ENCODE measurements at places on chromosomes 11 and 22. TPM values are rescaled to one million over a fixed set of nuclear protein-coding genes. Genes with fewer than 3 reads are reported as not detected.

DNA sequence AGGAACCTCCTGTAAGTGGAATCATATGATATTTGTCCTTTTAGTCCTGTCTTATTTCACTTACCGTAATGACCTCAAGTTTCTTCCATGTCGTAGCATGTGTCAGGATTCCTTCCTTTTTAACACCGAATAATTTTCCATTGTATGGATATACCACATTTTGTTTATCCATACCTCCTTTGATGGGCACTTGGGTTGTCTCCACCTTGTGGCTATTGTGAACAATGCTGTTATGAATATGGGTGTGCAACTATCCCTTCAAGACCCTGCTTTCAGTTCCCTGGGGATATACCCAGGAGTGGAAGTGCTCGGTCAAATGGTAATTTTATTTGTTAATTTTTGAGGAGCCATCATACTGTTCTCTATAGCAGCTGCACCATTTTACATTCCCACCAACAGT lies 244.9 kb upstream of the BLID start:
- H3K27ac ChIP-seq, result no peak overlapping the region
- no peak for DNase-seq
- H3K4me1 ChIP-seq, result peaks cover 5% of the 10 kb centered on the region
- H3K4me3 ChIP-seq, result no peak overlapping the region

GRCh38 chr11:75797116-75797515 lies 17.9 kb upstream of the UVRAG start:
- H3K4me3 ChIP-seq, result no peak overlapping the region
- H3K4me1 ChIP-seq, result peaks cover 22% of the 10 kb centered on the region
- H3K27ac ChIP-seq, result peak overlapping the region; percentile 60
- DNase-seq, result no peak

DNA sequence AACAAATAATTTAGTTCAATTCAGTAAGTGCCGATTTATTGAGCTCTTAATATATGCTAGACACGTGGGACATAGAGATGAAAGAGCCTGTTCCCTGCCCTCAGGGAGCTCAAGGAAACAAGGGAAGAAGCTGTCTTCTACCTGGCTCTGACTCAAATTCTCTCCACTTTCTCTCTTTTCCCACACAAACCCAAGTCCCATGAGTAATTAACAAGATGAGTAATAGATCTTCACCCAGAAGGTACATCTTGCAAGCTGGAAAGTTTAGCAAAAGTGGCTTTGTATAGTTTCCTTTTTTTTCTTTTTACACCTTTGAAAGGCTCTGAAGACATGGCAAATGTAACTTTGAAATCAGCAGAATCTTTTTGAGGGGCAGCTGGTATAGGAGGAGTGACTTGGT lies 48.2 kb upstream of the CHST1 start:
- H3K27ac ChIP-seq, result no peak overlapping the region
- H3K36me3 ChIP-seq, result no peaks in the 10 kb centered on the region
- no peaks in the 10 kb centered on the region for H3K4me1 ChIP-seq
- DNase-seq, result no peak
- H3K27me3 ChIP-seq, result peaks cover 17% of the 10 kb centered on the region

DNA sequence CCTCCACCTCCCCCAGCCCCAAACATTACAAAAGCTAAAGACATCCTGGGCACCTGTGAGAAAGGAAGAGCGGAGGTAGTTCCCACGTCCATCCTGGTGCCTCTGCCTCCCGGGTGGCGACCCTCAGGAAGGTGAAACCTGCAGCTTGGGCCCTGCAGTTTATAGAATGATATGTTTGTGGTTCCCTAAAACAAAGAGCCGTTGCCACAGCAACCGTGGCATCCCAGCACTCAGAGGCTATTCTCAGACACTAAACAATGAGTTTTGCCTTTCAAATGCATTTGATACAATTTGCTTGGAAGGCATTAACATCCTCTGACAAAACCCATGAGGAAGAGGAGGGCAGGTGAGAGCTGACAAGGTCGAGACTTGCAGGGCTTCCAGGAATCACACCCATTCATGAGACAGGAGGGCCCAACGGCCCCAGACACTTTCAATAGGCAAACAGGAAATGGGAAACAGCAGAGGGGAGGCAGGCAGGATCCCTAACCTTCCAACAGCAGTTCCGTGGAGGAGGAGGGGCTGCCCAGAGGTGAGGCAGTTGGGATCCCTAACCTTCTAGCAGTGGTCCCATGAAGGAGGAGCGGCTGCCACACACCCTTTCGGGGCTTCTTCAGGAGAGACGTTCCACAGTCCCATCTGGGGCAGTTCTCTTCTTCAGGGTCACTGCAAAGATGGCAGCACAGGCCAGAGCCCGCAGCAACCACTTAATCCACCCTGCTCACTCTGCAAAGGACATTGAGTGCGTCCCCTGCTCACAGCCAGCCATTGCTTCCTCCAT lies 379.2 kb downstream of the SHANK2 start:
- no peak overlapping the region for H3K27ac ChIP-seq
- H3K4me1 ChIP-seq, result no peaks in the 10 kb centered on the region
- H3K4me3 ChIP-seq, result no peak overlapping the region
- no peak for DNase-seq

DNA sequence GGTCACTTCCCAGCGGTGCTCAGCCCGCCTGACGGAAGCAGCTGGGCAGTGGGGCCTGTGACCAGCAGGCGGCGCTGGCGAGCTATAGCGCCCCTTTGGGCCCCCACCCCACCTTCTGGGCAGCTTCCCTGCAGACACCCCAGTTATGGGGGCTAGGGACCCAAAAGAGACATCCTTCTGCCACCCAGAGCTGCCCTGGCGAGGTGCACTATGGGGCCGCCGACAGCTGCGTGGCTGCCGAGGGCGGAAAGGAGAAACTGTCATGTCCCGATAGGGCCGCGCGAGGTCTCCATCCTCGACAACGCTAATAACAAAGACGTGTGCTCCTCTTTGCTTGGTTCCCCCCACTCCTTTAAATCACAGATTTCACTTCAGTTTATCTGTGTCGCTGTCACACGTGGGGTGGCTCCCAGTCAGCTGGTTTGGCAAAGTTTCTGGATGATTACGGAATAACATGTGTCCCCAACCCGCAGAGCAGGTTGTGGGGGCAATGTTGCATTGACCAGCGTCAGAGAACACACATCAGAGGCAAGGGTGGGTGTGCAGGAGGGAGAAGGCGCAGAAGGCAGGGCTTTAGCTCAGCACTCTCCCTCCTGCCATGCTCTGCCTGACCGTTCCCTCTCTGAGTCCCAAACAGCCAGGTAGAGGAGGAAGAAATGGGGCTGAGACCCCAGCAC lies 673 bp upstream of the MYO7A start:
- DNase-seq, result no peak
- H3K4me3 ChIP-seq, result peak overlapping the region; percentile 75
- peaks cover 6% of the 10 kb centered on the region for H3K27me3 ChIP-seq
- peaks cover 28% of the 10 kb centered on the region for H3K4me1 ChIP-seq
- H3K27ac ChIP-seq, result no peak overlapping the region
- no peaks in the 10 kb centered on the region for H3K36me3 ChIP-seq

- no peak overlapping the region for H3K27ac ChIP-seq
- no peaks in the 10 kb centered on the region for H3K27me3 ChIP-seq
- no peak for DNase-seq
- H3K4me3 ChIP-seq, result no peak overlapping the region
- peaks cover 6% of the 10 kb centered on the region for H3K36me3 ChIP-seq
Observed at GRCh38 chr11:23751280-23751679, 745.6 kb upstream of the LUZP2 start.

GRCh38 chr11:103652013-103652412 lies 384.4 kb upstream of the DDI1 start:
- peaks cover 20% of the 10 kb centered on the region for H3K36me3 ChIP-seq
- peaks cover 1% of the 10 kb centered on the region for H3K27me3 ChIP-seq
- H3K4me1 ChIP-seq, result peaks cover 63% of the 10 kb centered on the region
- peak overlapping the region; percentile 77 for H3K27ac ChIP-seq

- H3K4me3 ChIP-seq, result no peak overlapping the region
- H3K36me3 ChIP-seq, result no peaks in the 10 kb centered on the region
- H3K4me1 ChIP-seq, result peaks cover 25% of the 10 kb centered on the region
- H3K27ac ChIP-seq, result no peak overlapping the region
- H3K27me3 ChIP-seq, result peaks cover 10% of the 10 kb centered on the region
Observed at GRCh38 chr22:39490135-39490798, 11.8 kb upstream of the MIEF1 start.

- no peaks in the 10 kb centered on the region for H3K27me3 ChIP-seq
- peaks cover 15% of the 10 kb centered on the region for H3K4me1 ChIP-seq
- H3K27ac ChIP-seq, result peak overlapping the region; percentile 52
- DNase-seq, result peak; percentile 79
- H3K36me3 ChIP-seq, result no peaks in the 10 kb centered on the region
Observed at GRCh38 chr11:103326070-103326794, 217.0 kb downstream of the DYNC2H1 start.

DNA sequence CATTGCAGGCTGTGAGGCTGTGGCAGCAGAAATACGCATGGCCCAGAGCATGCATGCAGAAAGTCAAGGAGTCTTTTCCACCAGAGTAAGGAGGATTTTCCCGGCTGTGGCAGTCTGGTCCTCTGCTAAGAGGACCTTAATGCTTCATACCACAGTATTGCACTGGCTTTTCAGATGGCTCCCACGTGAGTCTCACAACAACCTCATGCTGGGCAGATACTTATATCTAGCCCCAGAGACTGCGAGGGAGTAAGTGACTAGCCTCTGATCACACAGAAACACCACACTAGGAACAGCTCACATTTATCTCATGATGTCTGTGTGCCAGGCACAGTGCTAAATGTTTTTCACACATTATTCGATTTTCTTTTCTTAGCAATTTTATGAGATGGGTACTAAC lies 8.0 kb downstream of the CRY2 start:
- H3K4me1 ChIP-seq, result peaks cover 55% of the 10 kb centered on the region
- no peak overlapping the region for H3K4me3 ChIP-seq
- no peak overlapping the region for H3K27ac ChIP-seq
- H3K36me3 ChIP-seq, result no peaks in the 10 kb centered on the region

GRCh38 chr11:126423154-126423553 lies 67.7 kb downstream of the ST3GAL4 start:
- H3K27ac ChIP-seq, result no peak overlapping the region
- H3K36me3 ChIP-seq, result peaks cover 22% of the 10 kb centered on the region
- no peak for DNase-seq
- no peak overlapping the region for H3K4me3 ChIP-seq

MUC15 gene
- not detected for total RNA-seq

C11orf97 gene
- total RNA-seq, result not detected

DNA sequence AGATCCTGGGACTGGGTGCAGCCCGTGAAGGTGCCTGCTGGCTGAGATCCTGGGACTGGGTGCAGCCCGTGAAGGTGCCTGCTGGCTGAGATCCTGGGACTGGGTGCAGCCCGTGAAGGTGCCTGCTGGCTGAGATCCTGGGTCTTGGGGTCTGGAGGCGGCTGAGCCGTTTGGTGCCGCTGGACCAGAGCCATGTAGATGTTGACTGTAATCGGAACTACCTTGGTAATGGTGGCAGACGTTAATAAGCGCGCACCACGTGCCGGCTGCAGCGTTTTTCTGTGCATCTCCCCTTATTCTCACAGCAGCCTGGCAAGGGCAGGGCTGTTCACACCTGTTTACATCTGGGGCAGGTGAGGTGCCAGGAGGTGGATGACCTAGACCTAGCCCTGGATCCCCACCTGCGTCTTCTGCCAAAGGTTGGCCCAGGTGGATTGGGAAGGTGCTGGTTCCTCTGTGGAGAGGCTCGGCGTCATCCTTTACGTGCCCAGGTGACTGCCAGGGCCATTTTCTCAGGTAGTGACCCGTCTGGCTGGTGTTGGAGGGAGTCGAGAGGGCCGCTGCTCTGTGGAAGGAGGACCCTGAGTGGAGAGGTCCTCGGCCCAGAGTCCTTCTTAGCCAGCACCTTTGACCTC lies 382.5 kb downstream of the TBC1D22A start:
- no peak overlapping the region for H3K27ac ChIP-seq
- H3K27me3 ChIP-seq, result no peaks in the 10 kb centered on the region
- no peak for DNase-seq
- H3K36me3 ChIP-seq, result no peaks in the 10 kb centered on the region
- H3K4me3 ChIP-seq, result no peak overlapping the region
- H3K4me1 ChIP-seq, result no peaks in the 10 kb centered on the region

DNA sequence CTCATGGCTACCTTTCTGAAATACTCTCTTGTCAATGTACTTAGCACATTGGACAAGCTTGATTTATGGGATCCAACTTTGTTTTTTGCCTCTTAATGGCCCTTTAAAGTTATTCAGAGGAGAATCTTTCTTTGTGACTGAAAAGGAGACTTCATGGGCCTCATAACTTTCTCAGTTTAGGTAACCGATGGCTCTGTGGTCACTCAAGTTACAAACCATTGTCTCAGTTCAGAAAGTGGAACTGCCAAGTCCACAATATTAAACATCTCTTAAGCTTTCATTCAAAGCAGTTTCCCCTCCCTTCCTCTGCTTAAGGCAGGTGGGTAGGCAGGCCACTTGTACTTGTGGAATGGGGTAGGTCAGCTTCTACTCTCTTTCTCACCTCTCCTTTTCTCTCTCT lies 12.3 kb upstream of the ARL14EP start:
- no peak overlapping the region for H3K27ac ChIP-seq
- H3K36me3 ChIP-seq, result no peaks in the 10 kb centered on the region
- H3K27me3 ChIP-seq, result peaks cover 3% of the 10 kb centered on the region
- no peak for DNase-seq
- H3K4me3 ChIP-seq, result no peak overlapping the region

CNGA4 gene
- total RNA-seq, result not detected

MS4A6E gene
- total RNA-seq, result not detected

- peaks cover 5% of the 10 kb centered on the region for H3K4me1 ChIP-seq
- H3K4me3 ChIP-seq, result no peak overlapping the region
- H3K36me3 ChIP-seq, result no peaks in the 10 kb centered on the region
- H3K27me3 ChIP-seq, result peaks cover 34% of the 10 kb centered on the region
- no peak overlapping the region for H3K27ac ChIP-seq
Observed at GRCh38 chr11:57475191-57475590, 14.9 kb downstream of the RTN4RL2 start.

SMIM38 gene
- not detected for total RNA-seq

ZNF215 gene
- 4.5 TPM for total RNA-seq

MB gene
- total RNA-seq, result not detected

CABP4 gene
- total RNA-seq, result not detected

GRCh38 chr11:15406851-15407351 lies 292.2 kb downstream of the INSC start:
- no peak overlapping the region for H3K4me3 ChIP-seq
- H3K27ac ChIP-seq, result no peak overlapping the region
- no peak for DNase-seq
- peaks cover 7% of the 10 kb centered on the region for H3K36me3 ChIP-seq

KRTAP5-11 gene
- not detected for total RNA-seq

DNA sequence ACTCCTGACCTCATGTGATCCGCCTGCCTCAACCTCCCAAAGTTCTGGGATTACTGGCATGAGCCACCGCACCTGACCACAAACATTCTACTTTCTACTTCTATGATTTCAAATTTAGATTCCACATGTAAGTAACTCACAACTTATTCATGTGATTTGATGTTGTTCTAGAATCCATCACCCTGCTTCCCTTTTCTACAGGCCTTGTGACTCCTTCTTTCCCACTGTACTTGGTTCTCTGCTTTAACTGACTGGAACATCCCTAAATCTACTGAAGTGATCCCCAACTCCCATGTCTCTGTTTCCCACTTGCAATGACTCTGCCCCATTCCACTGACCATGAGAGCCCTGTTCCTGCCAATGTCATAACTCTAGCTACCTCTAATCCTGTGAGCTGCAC lies 25.7 kb upstream of the MRPL17 start:
- H3K27ac ChIP-seq, result no peak overlapping the region
- peaks cover 14% of the 10 kb centered on the region for H3K4me1 ChIP-seq
- no peaks in the 10 kb centered on the region for H3K27me3 ChIP-seq
- no peak overlapping the region for H3K4me3 ChIP-seq

- no peak overlapping the region for H3K4me3 ChIP-seq
- peaks cover 17% of the 10 kb centered on the region for H3K4me1 ChIP-seq
- peak overlapping the region; percentile 41 for H3K27ac ChIP-seq
- H3K36me3 ChIP-seq, result no peaks in the 10 kb centered on the region
- peak; percentile 70 for DNase-seq
- peaks cover 22% of the 10 kb centered on the region for H3K27me3 ChIP-seq
Observed at GRCh38 chr22:22397292-22397870, 111.2 kb downstream of the ZNF280B start.

All from HFFc6 (cell line).